ENCODE measurements at places on chromosomes 1 and 21. TPM values are rescaled to one million over a fixed set of nuclear protein-coding genes. Genes with fewer than 3 reads are reported as not detected.

- no peak for DNase-seq
- no peak overlapping the region for H3K4me3 ChIP-seq
- no peaks in the 10 kb centered on the region for H3K36me3 ChIP-seq
- H3K27ac ChIP-seq = no peak overlapping the region
These were observed 246.0 kb downstream of the RYR2 start for GRCh38 chr1:237287876-237288521.

DNA sequence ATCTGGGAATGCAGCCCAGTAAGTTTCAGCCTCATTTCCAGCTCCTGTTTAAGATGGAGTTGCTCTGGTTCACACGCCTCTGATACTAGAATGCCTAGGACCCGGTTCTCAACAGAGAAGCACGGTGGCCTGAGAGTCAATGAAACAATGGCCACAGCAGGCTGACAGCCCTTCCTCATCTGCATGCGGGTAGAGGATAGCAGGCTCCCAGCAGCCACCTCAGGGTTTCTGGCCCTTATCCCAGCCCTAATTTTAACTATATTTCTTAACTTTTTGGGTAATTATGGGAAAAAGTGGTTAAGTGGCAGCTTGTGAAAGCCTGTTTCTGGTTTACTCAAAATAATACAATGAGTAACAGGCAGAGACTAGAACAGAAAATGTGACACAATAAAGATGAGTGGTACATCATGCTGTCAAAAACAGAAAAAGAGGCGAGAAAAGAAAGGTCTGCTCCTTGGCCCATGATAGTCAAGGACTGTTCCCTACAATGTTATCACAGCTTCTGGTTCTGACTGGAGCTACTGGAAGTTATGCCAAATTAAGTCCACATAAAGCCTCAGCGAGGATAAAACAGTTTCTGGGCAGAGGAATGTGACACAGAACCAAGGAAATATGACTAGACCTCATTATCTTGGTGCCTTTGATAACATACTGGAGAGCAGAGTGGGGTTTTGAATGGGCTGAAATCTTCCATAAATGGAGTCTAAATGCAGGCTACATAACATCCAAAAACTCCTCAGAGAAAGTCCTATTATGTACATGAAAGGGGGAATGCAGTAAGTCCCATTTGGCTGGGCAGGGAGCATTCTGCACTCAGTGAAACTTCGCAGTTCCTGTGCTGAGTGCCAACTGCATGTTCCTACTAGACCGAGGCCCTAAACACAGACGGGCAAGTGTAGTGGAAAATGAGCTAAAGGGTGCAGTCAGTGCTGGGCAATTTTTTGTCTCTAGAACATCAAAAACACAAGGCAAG lies 92.1 kb downstream of the NIBAN1 start:
- DNase-seq = no peak
- H3K4me1 ChIP-seq = peaks cover 19% of the 10 kb centered on the region
- peak overlapping the region; percentile 17 for H3K27ac ChIP-seq
- H3K27me3 ChIP-seq = no peaks in the 10 kb centered on the region
- H3K4me3 ChIP-seq = no peak overlapping the region

GRCh38 chr1:215228193-215228592 lies 145.7 kb downstream of the KCNK2 start:
- no peak for DNase-seq
- no peaks in the 10 kb centered on the region for H3K27me3 ChIP-seq
- no peak overlapping the region for H3K27ac ChIP-seq
- no peaks in the 10 kb centered on the region for H3K4me1 ChIP-seq
- no peaks in the 10 kb centered on the region for H3K36me3 ChIP-seq
- no peak overlapping the region for H3K4me3 ChIP-seq

GRCh38 chr1:25743164-25744139 lies 56.5 kb upstream of the SELENON start:
- H3K4me3 ChIP-seq = no peak overlapping the region
- H3K36me3 ChIP-seq = no peaks in the 10 kb centered on the region
- H3K4me1 ChIP-seq = peaks cover 5% of the 10 kb centered on the region
- H3K27ac ChIP-seq = no peak overlapping the region
- DNase-seq = no peak

DNA sequence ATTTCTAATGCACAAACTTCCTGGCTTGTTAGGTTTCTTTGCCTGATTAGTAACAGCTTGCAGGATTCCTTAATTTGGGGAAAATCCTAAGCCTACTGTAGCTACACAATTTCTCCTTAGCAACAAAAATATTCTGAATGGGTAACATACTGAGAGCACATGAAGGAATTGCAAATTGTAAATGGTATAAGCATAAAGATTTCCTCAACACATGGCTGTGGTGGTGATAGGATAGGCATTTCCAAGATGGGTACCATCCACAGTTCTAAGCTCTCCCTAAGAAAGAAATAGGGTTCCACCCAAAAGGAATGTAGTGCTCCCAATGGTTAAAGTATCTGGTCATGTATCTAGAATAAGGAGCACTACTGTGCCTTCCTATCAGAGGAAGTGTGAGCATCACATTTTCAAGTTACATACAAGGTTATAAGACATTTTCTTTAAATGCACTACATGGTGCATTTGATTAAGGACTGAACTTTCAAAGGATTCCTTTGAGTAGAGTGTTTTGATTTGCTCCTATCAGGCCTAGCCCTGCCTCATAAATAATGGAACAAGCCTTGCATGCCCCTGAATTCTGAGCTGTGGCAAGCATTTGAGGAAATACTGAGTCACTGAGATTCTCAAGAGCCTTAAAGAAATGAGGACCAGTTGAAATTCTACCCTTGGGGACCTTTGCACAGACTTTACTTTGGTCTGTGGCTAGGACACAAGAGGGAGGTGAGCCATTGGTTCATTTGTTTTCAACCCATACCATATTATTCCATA lies 286.4 kb downstream of the PTBP2 start:
- no peak overlapping the region for H3K4me3 ChIP-seq
- DNase-seq = no peak
- no peaks in the 10 kb centered on the region for H3K27me3 ChIP-seq
- no peaks in the 10 kb centered on the region for H3K36me3 ChIP-seq
- no peaks in the 10 kb centered on the region for H3K4me1 ChIP-seq

DNA sequence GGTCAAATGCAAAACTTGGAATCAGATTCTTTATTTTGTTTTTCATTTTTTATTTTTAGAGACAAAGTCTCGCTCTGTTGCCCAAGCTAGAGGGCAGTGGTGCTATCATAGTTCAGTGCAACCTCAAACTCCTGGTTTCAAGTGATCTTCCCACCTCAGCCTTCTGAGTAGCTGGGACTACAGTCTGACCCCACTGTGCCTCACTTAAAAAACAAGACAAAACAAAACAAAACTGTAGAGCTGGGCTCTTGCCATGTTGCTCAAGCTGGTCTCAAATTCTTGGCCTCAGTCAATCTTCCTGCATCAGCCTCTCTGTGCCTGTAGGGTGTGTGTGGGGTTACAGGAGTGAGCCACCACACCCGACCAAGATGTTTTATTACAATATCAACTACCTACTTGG lies 396.0 kb upstream of the USP24 start:
- H3K27me3 ChIP-seq = no peaks in the 10 kb centered on the region
- H3K4me1 ChIP-seq = no peaks in the 10 kb centered on the region
- no peak overlapping the region for H3K4me3 ChIP-seq
- no peaks in the 10 kb centered on the region for H3K36me3 ChIP-seq
- H3K27ac ChIP-seq = no peak overlapping the region

- no peaks in the 10 kb centered on the region for H3K36me3 ChIP-seq
- H3K4me1 ChIP-seq = no peaks in the 10 kb centered on the region
- DNase-seq = no peak
- no peak overlapping the region for H3K27ac ChIP-seq
- no peaks in the 10 kb centered on the region for H3K27me3 ChIP-seq
These were observed 50.5 kb downstream of the CD2 start for GRCh38 chr1:116804736-116805135.

- no peak for DNase-seq
- H3K27me3 ChIP-seq = no peaks in the 10 kb centered on the region
- peaks cover 50% of the 10 kb centered on the region for H3K36me3 ChIP-seq
- H3K27ac ChIP-seq = peak overlapping the region; percentile 31
- H3K4me3 ChIP-seq = no peak overlapping the region
These were observed 24.7 kb downstream of the EPHX1 start for GRCh38 chr1:225834417-225835329.

- H3K4me3 ChIP-seq = no peak overlapping the region
- H3K27ac ChIP-seq = no peak overlapping the region
- H3K27me3 ChIP-seq = no peaks in the 10 kb centered on the region
- no peaks in the 10 kb centered on the region for H3K4me1 ChIP-seq
These were observed 104.3 kb downstream of the FAM78B start for GRCh38 chr1:166062421-166063070.

The PAQR6 gene
- 5.6 TPM for polyA plus RNA-seq

The AMY1C gene
- not detected for polyA plus RNA-seq

The PRPF38A gene
- polyA plus RNA-seq = 7.8 TPM

- DNase-seq = no peak
- no peak overlapping the region for H3K27ac ChIP-seq
- H3K4me1 ChIP-seq = no peaks in the 10 kb centered on the region
- H3K4me3 ChIP-seq = no peak overlapping the region
These were observed 12.2 kb upstream of the ACADM start for GRCh38 chr1:75712306-75712705.

The CSRP1 gene
- polyA plus RNA-seq = 103 TPM

DNA sequence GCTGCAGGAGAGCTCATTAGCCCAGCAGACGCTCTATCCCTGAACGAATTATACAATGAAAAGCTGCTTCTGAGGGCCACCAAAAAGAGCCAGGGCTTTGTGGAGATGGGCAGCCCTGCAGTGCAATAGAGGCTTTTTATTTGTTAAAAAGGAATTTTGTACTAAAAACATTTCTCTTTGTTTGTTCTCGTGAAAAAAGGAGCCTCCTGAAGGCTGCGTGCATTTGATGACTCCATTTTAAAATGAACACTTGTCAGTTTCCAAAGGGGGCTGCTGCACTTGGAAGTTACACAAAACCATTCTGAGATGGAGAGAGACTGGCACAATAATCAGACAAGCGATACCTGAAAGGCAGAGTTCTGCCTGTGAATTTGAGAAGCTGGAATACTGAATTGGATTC lies 202.8 kb downstream of the NTNG1 start:
- no peak for DNase-seq
- no peaks in the 10 kb centered on the region for H3K27me3 ChIP-seq
- no peak overlapping the region for H3K4me3 ChIP-seq
- no peaks in the 10 kb centered on the region for H3K4me1 ChIP-seq

GRCh38 chr1:8629241-8630091 lies 188.0 kb downstream of the RERE start:
- no peak for DNase-seq
- H3K27ac ChIP-seq = no peak overlapping the region
- peaks cover 24% of the 10 kb centered on the region for H3K4me1 ChIP-seq
- H3K27me3 ChIP-seq = no peaks in the 10 kb centered on the region
- no peaks in the 10 kb centered on the region for H3K36me3 ChIP-seq
- no peak overlapping the region for H3K4me3 ChIP-seq

DNA sequence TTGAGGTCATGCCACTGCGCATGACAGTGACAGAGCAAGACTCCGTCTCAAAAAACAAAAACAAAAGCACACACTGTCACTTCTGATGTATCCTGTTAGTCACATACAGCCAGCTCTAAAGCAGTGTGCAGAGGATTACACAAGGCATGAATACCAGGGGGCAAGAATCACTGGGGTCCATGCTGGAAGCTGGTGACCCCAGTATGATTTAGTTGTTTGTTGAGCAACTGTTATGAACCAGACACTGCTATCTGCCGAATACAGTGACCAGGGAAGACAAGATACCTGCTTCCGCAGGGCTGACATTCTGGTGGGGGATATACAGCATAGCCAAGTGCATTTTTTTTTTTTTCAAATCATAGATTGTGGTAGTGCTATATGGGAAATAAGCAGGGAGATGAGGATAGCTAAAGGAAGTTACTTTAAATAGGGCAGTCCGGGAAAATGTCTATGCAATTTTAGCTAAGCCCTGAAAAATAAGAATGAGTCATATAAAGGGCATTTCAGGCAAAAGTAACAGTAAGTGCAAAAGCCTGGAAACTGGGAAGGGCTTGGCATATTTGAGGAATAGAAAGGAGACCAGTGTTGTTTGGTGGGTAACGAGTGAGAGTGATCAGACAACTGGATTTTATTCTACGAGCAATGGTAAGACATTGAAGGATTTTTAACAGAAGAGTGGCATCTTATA lies 69.7 kb downstream of the ADSS2 start:
- H3K27me3 ChIP-seq = no peaks in the 10 kb centered on the region
- no peaks in the 10 kb centered on the region for H3K36me3 ChIP-seq
- DNase-seq = no peak
- no peak overlapping the region for H3K4me3 ChIP-seq
- H3K4me1 ChIP-seq = no peaks in the 10 kb centered on the region

The GUK1 gene
- polyA plus RNA-seq = 317 TPM

The FCGR2B gene
- polyA plus RNA-seq = 0.80 TPM

DNA sequence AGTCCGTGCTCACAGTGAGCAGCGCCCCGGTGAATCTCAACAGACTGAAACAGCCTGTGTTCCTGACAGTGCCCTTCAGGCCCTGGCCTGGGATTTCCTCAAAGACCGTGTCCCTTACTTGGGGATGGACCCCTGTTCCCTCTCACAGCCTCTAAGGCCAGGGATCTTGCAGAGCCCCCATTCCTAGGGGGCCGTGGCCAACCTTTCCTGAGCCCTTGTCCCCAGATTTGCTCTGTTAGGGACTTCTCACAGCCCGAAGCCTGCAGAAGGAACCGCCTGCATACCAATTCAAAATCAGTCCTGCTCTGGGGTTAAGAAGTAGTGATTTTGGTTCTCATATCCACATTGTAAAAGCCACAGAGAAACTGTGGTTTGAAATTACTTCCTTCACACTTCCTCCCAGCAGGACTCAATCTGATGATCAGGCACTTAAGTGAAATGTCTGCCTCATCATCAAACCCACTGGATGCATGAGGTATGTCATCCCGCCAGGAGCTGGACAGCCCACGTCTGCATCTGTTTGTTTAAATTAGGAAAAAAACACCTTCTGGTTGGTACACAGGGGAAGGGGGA lies 14.9 kb downstream of the ABCA4 start:
- no peaks in the 10 kb centered on the region for H3K36me3 ChIP-seq
- no peak for DNase-seq
- H3K27ac ChIP-seq = no peak overlapping the region
- no peak overlapping the region for H3K4me3 ChIP-seq
- no peaks in the 10 kb centered on the region for H3K4me1 ChIP-seq

- DNase-seq = no peak
- no peak overlapping the region for H3K27ac ChIP-seq
- H3K4me3 ChIP-seq = no peak overlapping the region
- no peaks in the 10 kb centered on the region for H3K4me1 ChIP-seq
- no peaks in the 10 kb centered on the region for H3K36me3 ChIP-seq
These were observed 11.5 kb downstream of the YBEY start for GRCh38 chr21:46297338-46298271.

The PCP4 gene
- 47.1 TPM for polyA plus RNA-seq

DNA sequence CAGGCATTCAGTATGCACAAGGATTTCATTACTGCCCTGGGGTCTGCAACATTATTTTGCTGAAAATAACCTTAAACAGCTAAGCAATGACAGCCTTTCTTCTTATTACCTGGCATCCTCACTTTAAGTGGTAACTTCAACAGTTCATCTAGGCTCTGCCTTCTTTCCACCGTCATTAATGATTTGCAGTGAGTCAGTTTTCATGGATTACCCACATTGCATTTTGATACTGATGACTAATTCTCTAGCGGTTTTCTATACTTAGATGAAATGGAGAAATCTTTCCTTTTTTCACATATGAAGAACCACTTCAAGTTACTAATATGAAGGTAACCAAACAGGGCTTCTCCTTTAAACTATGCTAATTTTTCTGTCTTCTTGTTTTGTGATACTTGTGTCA lies 226.9 kb upstream of the TMPRSS15 start:
- no peak overlapping the region for H3K27ac ChIP-seq
- H3K4me3 ChIP-seq = no peak overlapping the region
- no peaks in the 10 kb centered on the region for H3K36me3 ChIP-seq
- DNase-seq = no peak
- no peaks in the 10 kb centered on the region for H3K4me1 ChIP-seq
- no peaks in the 10 kb centered on the region for H3K27me3 ChIP-seq

Data from pancreas (tissue), 10 donors.